ENCODE measurements at places on chromosomes 12 and 14. TPM values are rescaled to one million over a fixed set of nuclear protein-coding genes. Genes with fewer than 3 reads are reported as not detected.
A peak's percentile ranks its signal among the peaks of the same experiment; 100 is the strongest.

Gene KRT74
- not detected for total RNA-seq

Gene OR4L1
- not detected for total RNA-seq

Gene RNU7-1
- not detected for total RNA-seq

Gene CCND2
- 181 TPM for total RNA-seq

Gene TGFB3
- total RNA-seq, result 0.53 TPM

DNA sequence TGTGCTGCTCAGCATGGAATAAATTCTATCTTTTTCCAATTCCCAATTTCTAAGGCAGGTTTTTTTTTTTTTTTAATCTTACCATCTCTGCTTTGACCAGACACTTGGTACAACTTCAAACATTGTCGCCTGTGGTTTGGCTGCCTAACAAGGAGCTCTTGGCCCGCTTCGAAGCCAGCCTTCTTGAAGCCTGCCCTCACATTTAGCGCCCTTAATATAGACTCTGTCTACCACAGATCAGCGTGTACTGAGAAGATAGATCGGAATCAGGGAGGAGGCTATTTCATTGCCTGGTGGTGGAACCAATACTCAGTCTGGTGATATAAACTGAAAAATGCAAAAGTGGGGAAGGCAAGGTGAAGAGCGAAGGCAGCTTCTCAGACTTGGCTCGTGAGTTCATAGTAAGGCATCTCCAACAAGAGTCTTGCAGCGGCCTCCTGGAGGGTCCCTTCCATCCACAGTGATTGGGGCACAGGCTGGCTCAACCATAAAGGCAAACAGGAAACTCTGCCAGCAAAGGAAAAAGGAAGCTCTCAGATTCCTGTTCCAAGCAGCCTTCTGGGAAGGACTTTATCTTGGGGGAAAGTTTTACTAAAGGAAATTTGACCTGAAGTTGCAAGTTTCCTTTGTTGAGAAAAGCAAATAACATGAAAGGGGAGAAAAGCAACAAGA is 103.2 kb upstream of the BCL2L14 start:
- DNase-seq, result peak; percentile 14

- no peak for DNase-seq
Measured at GRCh38 chr12:42385326-42385841, 59.4 kb downstream of the PPHLN1 start.

GRCh38 chr12:89484470-89484869 is 40.1 kb downstream of the GALNT4 start:
- no peak for DNase-seq

- DNase-seq, result no peak
Measured at GRCh38 chr12:62899568-62900390, 35.2 kb downstream of the PPM1H start.

DNA sequence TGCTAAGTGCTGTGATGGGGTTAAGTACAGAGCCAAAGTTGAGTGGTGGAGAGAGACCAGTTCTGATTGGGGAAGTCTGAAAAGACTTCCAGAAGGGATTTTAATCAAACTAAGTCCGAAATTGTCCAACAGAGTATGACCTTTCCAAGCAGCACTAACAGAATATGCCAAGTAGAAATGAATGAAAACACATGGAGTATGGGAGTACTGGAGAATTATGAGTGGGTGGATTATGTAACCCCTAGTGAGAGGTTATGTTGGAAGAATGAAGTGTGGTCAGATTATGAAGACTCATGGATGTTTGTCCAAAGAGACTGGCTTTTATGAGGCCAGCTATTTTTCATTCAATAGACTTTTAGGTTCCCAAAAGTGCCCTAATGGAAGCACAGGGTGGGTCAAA is 94.0 kb upstream of the PLEKHA5 start:
- DNase-seq, result no peak

DNA sequence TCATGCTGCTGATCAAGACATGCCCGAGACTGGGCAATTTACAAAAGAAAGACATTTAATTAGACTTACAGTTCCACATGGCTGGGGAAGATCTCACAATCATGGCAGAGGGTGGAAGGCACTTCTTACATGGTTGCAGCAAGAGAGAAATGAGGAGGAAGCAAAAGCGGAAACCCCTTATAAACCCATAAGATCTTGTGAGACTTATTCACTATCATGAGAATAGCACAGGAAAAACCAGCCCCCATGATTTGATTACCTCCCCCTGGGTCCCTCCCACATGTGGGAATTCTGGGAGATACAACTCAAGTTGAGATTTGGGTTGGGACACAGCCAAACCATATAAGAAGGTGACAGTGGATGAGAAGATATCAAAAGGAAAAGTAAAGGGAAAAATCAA is 78.4 kb downstream of the CATSPERB start:
- DNase-seq, result no peak

- DNase-seq, result no peak
Measured at GRCh38 chr12:102061096-102061559, 663 bp downstream of the WASHC3 start.

- no peak for DNase-seq
Measured at GRCh38 chr14:61575126-61575525, 120.2 kb upstream of the HIF1A start.

- no peak for DNase-seq
Measured at GRCh38 chr12:22677781-22678574, 53.0 kb downstream of the ETNK1 start.

DNA sequence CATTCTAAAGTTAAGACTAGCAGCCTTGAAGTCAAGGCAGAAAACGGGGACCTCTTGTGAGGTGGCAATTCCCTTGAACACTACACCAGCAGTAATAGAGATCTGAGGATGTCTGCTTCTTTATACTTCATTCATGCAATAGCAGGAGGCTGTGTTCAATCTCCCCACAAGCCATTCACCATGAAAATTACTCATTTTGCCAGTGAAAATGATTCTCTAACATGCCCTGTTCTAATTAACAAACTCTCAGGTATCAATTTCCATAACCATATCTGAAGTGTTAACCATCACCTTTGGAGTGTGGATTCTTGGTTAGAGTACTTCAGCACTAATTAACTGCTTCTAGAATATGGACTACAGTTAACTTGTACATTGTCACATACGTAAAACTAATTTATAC is 3.4 kb upstream of the GLIPR1 start:
- no peak for DNase-seq

DNA sequence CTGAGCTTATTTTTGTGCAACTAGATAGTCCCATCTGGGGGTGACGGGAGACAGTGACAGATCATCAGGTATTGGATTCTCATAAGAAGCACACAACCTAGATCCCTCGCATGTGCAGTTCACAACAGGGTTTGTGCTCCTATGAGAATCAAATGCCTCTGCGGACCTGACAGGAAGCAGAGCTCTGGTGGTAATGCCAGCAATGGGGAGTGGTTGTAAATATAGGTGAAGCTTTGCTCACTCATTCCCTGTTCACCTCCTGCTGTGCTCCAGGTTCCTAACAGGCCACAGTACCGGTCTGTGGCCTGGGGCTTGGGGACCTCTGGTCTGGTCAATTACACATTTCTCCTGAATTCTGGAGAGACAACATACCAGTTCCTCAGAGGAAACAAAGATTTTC is 39.0 kb downstream of the GABARAPL1 start:
- DNase-seq, result no peak

- DNase-seq, result no peak
Measured at GRCh38 chr14:62329427-62329826, 567.2 kb downstream of the SNAPC1 start.

DNA sequence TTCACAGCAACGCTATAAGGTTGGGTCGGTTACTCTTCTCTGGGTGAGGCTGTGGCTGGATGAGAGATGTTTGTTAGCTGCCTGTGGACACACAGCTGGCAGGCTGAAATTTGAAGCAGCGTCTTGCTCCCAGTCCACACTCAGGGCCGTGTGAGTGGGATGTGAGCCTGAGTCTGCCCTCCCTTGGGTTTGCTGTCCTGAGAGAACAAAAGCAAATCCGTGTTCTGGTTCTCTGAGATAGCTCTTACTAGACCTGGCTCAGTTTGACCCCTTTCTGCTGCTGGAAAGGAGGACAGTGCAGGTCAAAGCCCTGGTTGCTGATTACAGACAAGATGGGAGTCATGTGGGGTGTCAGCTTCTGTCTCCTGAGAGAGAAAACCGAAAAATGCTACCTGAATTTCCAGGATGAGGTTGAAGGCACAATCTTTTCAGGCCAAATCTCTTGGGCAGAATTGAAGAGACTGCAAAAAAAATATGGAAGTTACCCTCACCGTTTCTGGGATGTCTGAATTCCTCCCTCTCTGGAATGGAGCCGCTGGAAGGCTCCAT is 270.8 kb downstream of the ZFP36L1 start:
- DNase-seq, result no peak

GRCh38 chr12:31005256-31005943 is 68.3 kb upstream of the DDX11 start:
- no peak for DNase-seq

GRCh38 chr12:28140404-28140803 is 49.9 kb upstream of the CCDC91 start:
- no peak for DNase-seq

- no peak for DNase-seq
Measured at GRCh38 chr12:131959116-131959515, 9.4 kb downstream of the EP400 start.

GRCh38 chr12:70059373-70059772 is 183.9 kb upstream of the CNOT2 start:
- no peak for DNase-seq
